ENCODE measurements at places on chromosomes 12 and 14.

- no peak for DNase-seq
These were observed 217.6 kb downstream of the EGLN3 start for GRCh38 chr14:33733310-33733709.

- no peak for DNase-seq
These were observed 3.4 kb upstream of the ABCB9 start for GRCh38 chr12:122969676-122970075.

DNA sequence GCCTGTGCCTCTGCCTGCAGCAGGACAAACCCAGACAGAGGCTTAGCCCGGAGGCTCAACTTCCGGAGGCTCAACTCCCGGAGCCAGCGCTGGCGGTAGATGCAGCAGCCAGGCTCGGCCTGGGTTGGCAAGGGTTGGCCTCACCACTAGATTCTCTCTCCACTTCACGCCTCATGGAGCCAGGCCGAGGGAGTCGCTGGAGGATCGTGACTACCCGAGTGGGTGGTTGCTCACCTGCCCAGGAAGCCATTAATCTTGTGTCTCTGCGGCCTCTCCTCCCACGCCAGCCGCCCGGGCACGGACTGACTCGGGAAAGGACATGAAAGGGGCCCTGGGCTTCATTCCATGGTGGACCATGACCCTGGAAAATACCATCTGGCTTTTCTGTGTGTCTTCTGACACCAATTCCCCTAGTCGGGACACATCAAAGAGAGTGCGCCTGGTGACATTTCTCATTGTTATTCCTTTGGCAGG lies 20.8 kb downstream of the ESRRB start:
- DNase-seq: no peak

DNA sequence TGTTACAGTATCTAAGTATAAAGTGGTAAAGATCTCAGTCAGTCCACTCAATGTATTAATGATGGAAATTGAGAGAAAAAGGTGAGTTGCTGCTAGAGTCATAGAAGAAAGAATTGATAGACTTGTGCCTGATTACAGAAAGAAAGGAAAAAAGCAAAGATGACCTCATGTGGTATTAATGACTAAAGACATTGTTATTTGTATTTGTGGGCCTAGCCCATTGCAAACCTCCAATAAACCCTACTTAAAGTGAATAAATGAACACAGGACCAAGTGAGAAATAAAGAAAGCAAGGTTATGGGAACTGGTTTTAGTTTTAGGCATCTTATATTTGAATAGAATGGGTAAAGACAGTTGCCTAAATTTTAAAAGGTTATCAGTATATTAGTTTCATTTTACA lies 105.5 kb downstream of the SYT1 start:
- DNase-seq: no peak

DNA sequence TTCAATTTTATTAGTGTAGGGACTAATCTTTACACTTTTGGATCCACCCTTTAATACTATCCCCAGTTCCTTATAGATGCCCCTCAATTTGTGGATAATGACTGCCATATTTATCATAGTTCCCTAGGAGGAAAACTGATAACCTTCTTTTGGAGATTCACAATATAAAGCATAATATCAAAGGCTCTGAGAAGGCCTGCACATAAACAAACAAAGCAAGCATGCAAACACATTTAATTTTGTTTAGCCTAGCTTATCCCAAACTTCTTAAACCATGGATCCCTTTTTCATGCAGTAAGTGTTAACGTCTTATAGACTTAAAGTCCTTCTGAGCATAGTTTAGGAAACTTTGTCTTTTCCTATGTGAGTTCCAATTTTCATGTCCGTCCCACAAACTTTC lies 290.4 kb upstream of the TBX3 start:
- DNase-seq: no peak

DNA sequence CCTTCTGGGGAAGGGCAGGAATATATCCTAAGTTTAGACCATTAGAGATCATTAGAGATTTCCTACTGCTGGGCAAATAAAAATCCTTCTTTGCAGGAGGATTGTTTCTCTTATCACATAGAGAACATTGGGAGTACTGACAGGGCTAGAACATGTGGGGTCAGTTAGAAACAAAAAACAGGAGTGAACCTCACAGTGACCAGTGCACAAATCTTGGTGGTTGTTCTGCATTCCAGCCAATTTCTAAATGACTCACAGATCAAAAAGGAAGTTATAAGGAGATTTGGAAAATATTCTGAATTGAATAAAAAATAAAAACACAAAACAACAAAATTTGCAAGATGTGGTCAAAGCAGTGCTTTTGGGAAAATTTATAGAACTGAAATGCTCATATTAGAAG lies 118.8 kb downstream of the LLPH start:
- DNase-seq: no peak

GRCh38 chr12:82414044-82414443 lies 55.7 kb downstream of the METTL25 start:
- no peak for DNase-seq
